ENCODE measurements at places on chromosomes 6 and 20. TPM values are rescaled to one million over a fixed set of nuclear protein-coding genes. Genes with fewer than 3 reads are reported as not detected.
A peak's percentile ranks its signal among the peaks of the same experiment; 100 is the strongest.

DNA sequence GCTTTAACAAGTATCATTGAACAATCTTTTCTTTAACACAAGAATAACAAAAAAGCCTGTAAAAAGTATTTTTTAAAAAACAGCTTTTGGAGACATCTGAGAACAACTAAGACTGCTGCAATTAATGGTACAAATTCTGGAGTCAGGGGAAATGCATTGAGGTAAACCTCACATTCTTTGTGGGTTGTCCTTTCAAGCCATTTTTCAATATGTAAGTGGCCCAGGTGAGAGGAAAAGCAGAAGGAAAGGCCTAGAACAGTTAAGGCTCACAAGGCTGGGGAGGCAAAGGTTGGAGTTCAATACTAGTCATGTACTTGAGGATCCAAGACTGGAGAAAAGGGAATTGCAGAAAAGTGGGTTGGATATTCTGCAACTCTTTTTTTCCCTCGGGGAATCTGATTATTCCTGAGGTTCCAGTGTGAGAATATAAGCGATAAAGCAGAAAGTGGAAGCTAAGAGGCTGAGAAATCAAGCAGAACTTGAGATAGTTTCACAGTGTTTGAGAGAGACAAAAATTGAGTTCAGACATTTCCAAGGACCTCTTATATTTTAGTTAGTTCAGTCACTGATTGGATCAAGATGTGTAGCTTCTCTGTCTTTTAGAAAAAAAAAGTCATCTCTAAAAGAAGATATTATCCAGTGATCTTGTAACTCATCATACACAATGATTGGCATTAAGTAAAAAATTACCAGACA lies 25.0 kb upstream of the TXLNB start:
- no peak overlapping the region for H3K4me3 ChIP-seq
- H3K36me3 ChIP-seq = no peaks in the 10 kb centered on the region
- no peaks in the 10 kb centered on the region for H3K4me1 ChIP-seq
- H3K27me3 ChIP-seq = no peaks in the 10 kb centered on the region

GRCh38 chr6:45738057-45738455 lies 277.6 kb downstream of the CLIC5 start:
- H3K4me1 ChIP-seq = no peaks in the 10 kb centered on the region
- peaks cover 7% of the 10 kb centered on the region for H3K27me3 ChIP-seq

GRCh38 chr6:135853986-135854385 lies 2.5 kb downstream of the PDE7B start:
- no peaks in the 10 kb centered on the region for H3K27me3 ChIP-seq
- H3K27ac ChIP-seq = no peak overlapping the region
- DNase-seq = no peak
- H3K4me1 ChIP-seq = peaks cover 5% of the 10 kb centered on the region
- peak overlapping the region; percentile 56 for H3K4me3 ChIP-seq

DNA sequence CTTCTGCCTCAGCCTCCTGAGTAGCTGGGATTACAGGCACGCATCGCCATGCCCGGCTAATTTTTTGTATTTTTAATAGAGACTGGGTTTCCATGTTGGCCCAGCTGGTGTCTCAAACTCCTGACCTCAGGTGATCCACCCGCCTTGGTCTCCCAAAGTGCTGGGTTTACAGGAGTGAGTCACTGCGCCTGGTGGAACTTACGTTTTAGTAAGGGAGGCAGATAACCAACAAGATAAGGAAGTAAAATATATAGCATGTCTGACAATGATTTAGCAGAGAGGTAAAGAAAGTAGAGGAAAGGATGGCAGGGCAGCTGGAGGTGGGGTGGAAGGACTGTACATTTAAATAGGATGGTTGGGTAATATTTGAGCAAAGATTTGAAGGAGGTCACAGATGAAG lies 12.8 kb upstream of the MYMX start:
- no peak overlapping the region for H3K4me3 ChIP-seq
- peaks cover 29% of the 10 kb centered on the region for H3K4me1 ChIP-seq
- H3K36me3 ChIP-seq = no peaks in the 10 kb centered on the region
- no peaks in the 10 kb centered on the region for H3K27me3 ChIP-seq
- peak overlapping the region; percentile 67 for H3K27ac ChIP-seq

GRCh38 chr6:29589423-29590048 lies 4.6 kb downstream of the OR2H2 start:
- DNase-seq = peak; percentile 31
- H3K4me3 ChIP-seq = no peak overlapping the region
- peaks cover 15% of the 10 kb centered on the region for H3K27me3 ChIP-seq
- no peak overlapping the region for H3K27ac ChIP-seq
- H3K36me3 ChIP-seq = no peaks in the 10 kb centered on the region

GRCh38 chr6:146664871-146665360 lies 66.1 kb downstream of the ADGB start:
- no peaks in the 10 kb centered on the region for H3K27me3 ChIP-seq
- H3K27ac ChIP-seq = no peak overlapping the region
- no peaks in the 10 kb centered on the region for H3K4me1 ChIP-seq
- no peaks in the 10 kb centered on the region for H3K36me3 ChIP-seq
- H3K4me3 ChIP-seq = no peak overlapping the region

GRCh38 chr20:36155991-36156390 lies 1.5 kb downstream of the EPB41L1 start:
- no peak overlapping the region for H3K27ac ChIP-seq
- H3K36me3 ChIP-seq = no peaks in the 10 kb centered on the region
- no peak overlapping the region for H3K4me3 ChIP-seq
- no peak for DNase-seq

- H3K4me3 ChIP-seq = no peak overlapping the region
- H3K36me3 ChIP-seq = no peaks in the 10 kb centered on the region
- H3K4me1 ChIP-seq = no peaks in the 10 kb centered on the region
- no peak overlapping the region for H3K27ac ChIP-seq
These were observed 60.7 kb downstream of the EZR start for GRCh38 chr6:158758451-158758860.

- no peak overlapping the region for H3K4me3 ChIP-seq
- H3K4me1 ChIP-seq = no peaks in the 10 kb centered on the region
- no peak for DNase-seq
- H3K36me3 ChIP-seq = no peaks in the 10 kb centered on the region
These were observed 24.5 kb upstream of the POPDC3 start for GRCh38 chr6:105204331-105204730.

DNA sequence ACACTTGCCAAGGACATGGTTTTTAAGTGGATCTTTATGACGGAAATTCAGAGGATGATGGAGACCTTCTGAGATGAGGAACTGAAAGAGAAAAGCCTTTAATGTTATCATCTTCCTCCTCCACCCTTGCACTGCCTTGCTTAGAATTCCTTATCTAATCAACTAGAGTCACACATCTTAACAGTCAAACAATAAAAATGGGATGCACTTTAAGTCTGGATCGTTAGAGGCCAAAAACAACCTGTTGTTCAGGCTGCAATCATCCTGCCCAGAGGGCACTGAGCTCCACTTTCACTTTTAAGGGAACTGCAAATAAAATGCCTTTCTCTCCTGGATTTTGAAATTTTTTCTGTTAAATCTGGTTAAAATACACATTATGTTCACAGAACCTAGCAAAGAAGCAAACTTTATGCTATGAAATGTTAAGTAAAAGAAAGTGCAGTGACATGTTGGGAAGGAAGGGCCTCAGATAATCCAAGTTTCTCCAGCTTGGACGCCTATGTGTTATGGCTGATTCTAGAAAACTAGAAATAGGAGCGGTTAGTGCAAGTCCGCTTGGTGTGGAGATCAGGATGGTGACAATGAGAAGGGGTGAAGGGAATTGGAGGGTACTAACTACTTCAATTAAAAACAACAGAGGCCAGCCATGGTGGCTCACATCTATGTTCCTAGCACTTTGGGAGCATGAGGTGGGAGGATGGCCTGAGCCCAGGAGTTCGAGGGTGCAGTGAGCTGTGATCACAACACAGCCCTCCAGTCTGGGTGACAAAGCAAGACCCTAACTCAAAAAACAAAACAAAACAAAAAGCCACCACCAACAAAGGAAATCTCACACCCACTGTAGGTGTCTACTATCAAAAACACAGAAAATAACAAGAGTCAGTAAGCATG lies 66.4 kb upstream of the KIF13A start:
- no peaks in the 10 kb centered on the region for H3K36me3 ChIP-seq
- no peaks in the 10 kb centered on the region for H3K4me1 ChIP-seq
- H3K4me3 ChIP-seq = no peak overlapping the region
- H3K27ac ChIP-seq = no peak overlapping the region

GRCh38 chr6:25041485-25042035 lies 105.8 kb upstream of the RIPOR2 start:
- no peak overlapping the region for H3K27ac ChIP-seq
- H3K27me3 ChIP-seq = peaks cover 5% of the 10 kb centered on the region
- H3K4me3 ChIP-seq = no peak overlapping the region
- no peak for DNase-seq
- no peaks in the 10 kb centered on the region for H3K36me3 ChIP-seq

DNA sequence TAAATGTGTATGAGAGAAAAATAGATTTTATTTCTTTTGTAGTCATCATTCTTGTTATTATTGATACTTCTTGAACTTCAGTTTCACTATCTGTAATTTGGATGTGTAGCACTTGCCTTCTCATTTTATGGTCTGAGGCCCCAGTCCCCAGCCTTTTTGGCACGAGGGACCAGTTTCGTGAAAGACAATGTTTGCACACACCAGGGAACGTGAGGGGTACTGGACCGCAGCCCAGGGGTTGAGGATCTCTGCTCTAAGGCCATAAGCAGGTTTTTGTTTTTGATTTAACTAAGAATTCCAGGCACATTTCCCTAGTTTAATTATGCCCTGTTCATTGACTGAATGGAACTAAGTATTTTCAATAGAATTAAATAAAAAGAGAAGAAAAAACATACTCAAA lies 261.5 kb downstream of the BMP2 start:
- no peaks in the 10 kb centered on the region for H3K36me3 ChIP-seq
- no peaks in the 10 kb centered on the region for H3K4me1 ChIP-seq
- no peak overlapping the region for H3K27ac ChIP-seq
- H3K4me3 ChIP-seq = no peak overlapping the region

GRCh38 chr20:60144974-60145527 lies 186.8 kb downstream of the CDH26 start:
- H3K36me3 ChIP-seq = no peaks in the 10 kb centered on the region
- no peak overlapping the region for H3K27ac ChIP-seq
- DNase-seq = no peak
- no peak overlapping the region for H3K4me3 ChIP-seq
- no peaks in the 10 kb centered on the region for H3K27me3 ChIP-seq
- H3K4me1 ChIP-seq = peaks cover 15% of the 10 kb centered on the region

DNA sequence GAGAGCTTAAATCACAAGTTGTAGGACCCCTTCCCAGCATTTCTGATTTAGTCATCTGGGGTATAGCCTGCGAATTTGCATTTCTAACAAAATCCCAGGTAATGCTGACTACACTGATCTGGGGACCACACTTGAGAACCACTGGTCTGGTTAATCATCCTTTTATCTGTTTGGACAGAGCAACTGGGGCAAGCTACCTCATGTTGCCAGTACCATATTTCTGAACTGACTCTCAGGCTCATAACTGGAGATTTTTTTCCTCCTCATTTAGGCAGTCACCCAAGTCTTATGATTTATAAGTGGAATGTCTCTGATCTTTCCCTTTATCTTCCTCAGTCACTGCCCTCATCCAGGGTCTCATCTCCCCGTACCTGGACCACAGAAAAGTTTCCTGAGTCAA lies 12.0 kb upstream of the GTF3C6 start:
- no peak overlapping the region for H3K27ac ChIP-seq
- no peaks in the 10 kb centered on the region for H3K27me3 ChIP-seq
- no peak overlapping the region for H3K4me3 ChIP-seq
- no peaks in the 10 kb centered on the region for H3K36me3 ChIP-seq

DNA sequence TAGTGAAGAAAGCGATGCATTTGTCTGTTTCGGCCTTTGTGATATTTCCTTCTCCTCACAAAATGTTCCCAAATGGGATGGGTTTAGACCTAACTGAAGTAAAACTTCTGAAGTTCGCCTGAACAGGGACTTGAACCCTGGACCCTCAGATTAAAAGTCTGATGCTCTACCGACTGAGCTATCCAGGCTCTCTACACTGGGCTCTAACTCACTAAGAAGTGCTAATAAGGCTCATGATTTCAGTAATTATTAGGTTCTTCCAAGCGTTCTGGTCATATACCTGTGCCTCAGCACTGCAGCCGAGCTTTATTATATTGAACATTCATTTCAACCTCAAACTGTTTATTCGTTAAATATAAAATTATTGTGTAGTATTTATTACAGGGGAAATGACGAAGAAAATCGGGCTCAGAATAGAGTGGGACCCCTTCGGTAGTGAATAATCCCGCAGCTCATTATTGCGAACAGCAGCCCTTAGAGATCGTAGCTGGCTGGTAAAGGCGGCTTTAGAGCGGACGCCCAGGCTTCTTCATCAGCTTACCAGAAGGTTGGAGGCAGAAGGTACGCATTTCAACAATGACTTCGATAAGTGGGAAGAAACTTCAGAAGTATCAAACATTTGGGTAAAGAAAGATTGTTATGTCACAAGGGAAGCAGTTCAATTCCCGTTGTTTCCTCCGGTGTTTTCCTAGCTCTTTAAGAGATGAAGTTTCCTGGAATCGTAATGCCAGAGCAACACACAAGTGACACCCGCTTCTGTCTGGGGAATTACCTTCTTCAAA lies 119.0 kb upstream of the ZNF184 start:
- peaks cover 97% of the 10 kb centered on the region for H3K27me3 ChIP-seq
- no peaks in the 10 kb centered on the region for H3K36me3 ChIP-seq
- no peaks in the 10 kb centered on the region for H3K4me1 ChIP-seq
- H3K4me3 ChIP-seq = no peak overlapping the region
- DNase-seq = no peak
- no peak overlapping the region for H3K27ac ChIP-seq

DNA sequence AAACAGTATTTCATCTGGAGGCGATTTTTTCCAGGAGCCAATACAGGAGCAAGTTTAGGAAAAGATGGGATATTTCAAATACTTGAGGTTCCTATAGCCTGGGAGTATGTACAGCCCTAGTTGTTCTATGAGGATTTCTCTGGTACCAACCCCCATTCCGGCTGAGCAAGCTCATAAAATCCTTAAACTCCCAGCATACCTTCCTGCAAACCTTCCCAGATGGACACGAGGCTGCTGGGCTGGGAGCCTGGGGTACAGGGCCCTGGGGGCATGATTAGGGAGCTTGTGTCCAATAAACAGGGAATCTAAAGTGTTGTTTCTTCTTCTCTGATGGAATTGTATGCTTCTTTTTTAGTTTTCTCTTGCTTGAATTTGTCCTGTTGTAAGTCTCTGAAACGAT lies 1.5 kb downstream of the PRRC2A start:
- peaks cover 21% of the 10 kb centered on the region for H3K4me1 ChIP-seq
- peaks cover 38% of the 10 kb centered on the region for H3K36me3 ChIP-seq
- H3K27ac ChIP-seq = no peak overlapping the region
- no peak for DNase-seq
- H3K27me3 ChIP-seq = no peaks in the 10 kb centered on the region

GRCh38 chr6:166712286-166713228 lies 85.5 kb upstream of the RPS6KA2 start:
- H3K27ac ChIP-seq = no peak overlapping the region
- H3K4me1 ChIP-seq = no peaks in the 10 kb centered on the region
- DNase-seq = no peak
- no peak overlapping the region for H3K4me3 ChIP-seq
- no peaks in the 10 kb centered on the region for H3K27me3 ChIP-seq

C20orf141 gene
- not detected for total RNA-seq

CFAP206 gene
- 0.54 TPM for total RNA-seq

NRSN1 gene
- not detected for total RNA-seq

MAPK13 gene
- 0.68 TPM for total RNA-seq

CTCFL gene
- total RNA-seq = not detected

EYS gene
- total RNA-seq = 0.02 TPM

RAMACL gene
- 0.57 TPM for total RNA-seq

MYT1 gene
- 0.11 TPM for total RNA-seq

NRSN2 gene
- 12.7 TPM for total RNA-seq

ERVFRD-1 gene
- not detected for total RNA-seq

HLA-DPA1 gene
- 328 TPM for total RNA-seq

IRAK1BP1 gene
- 4.2 TPM for total RNA-seq

PRDM13 gene
- total RNA-seq = not detected

CALHM6 gene
- total RNA-seq = not detected

SIGLEC1 gene
- 3.1 TPM for total RNA-seq

Data from heart right ventricle (tissue), 16 donors.